ENCODE measurements at places on chromosomes 1 and 21. TPM values are rescaled to one million over a fixed set of nuclear protein-coding genes. Genes with fewer than 3 reads are reported as not detected.

The CELA3A gene
- total RNA-seq, result not detected

DNA sequence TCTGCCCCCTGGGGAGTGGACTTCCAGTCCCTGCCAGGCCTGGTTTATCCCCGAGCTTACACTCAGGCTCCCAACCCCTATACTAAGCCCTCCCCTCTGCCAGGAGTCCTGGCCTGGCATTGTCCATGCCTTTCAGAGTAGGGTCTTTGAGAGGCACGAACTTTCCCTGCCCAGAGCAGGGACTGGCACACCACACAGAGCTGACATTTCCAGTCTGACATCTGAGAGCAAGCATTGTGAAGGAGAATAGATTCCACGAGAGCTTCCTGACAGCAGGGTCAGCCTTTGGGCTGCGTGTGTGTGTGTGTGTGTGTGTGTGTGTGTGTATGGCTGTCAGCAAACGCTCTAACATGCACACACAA lies 59.5 kb upstream of the LAPTM5 start:
- DNase-seq, result no peak

DNA sequence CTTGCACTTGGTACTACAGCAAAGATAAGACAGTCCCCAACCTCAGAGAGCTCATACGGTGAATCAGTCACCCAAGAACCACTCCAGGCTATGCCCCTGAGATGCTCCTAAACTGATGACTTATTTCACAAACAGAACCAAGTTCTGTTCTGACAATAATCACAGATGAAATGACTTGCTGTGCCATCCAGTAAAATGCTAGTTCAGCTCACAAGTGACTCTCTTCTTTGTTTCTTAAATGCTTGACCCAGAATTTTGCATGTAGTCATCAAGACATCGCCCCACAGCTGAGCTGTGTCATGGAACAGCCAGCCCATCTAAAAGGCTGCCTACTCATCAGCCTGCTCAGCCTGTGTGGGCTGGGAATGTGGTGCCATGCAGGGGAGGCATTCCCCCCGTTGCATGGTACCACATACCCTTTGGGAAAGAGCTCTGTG lies 6.1 kb upstream of the SLC19A2 start:
- DNase-seq, result no peak

The CNR2 gene
- total RNA-seq, result under 0.01 TPM
